ENCODE measurements at places on chromosomes 4 and X.

DNA sequence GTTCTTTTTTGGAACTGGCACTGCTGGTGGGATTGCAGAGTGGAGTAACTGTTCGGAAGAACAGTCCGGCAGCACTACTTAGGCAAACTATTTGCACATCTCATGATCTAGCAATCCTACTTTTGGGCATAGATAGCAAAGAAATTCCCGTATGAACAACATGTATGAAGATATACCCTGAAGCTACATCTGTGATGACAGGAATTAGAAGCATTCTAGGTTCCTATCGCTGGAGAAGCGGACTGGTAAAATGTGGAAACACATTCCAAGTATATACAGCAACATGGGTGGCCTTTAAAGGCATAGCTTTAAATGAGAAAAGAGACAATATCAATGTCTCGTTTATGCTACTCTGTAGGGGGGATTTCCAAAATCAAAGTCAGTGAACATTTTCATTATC, 3.1 kb downstream of the DCAF16 start:
- DNase-seq = no peak

GRCh38 chr4:1408418-1408817, 2.2 kb upstream of the NKX1-1 start:
- DNase-seq = no peak

- DNase-seq = no peak
These were observed 77.7 kb upstream of the ATP6AP2 start for GRCh38 chrX:40503094-40503493.

DNA sequence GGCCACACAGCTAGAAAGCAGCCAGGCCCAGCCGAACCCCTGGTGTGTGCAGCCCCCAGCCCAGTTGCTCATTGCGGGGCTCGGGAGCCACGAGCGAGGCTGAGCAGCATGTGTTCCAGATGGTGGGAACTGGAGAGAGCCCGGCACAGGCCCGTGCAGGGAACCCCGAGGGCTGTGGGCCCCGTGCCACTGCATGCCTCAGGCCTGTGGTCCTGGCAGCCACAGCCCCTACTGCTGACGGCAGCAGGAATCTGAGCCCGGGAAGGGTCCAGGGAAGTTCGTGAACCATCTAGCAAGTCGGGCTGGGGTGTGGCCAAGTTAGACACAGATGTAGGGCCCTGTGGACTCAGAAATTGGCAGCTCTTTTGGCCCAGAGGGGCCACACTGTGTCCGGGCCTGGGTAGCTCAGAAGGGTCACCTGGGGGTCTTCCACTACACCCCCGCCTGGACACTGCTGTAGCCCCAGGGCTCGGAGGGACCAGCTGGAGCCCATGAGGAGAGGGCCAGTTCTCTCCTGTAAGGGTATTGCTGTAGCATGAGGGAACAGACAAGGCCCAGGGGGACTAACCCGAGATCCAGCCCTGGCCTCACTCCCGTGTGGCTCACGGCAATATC, 12.1 kb downstream of the HTRA3 start:
- no peak for DNase-seq

DNA sequence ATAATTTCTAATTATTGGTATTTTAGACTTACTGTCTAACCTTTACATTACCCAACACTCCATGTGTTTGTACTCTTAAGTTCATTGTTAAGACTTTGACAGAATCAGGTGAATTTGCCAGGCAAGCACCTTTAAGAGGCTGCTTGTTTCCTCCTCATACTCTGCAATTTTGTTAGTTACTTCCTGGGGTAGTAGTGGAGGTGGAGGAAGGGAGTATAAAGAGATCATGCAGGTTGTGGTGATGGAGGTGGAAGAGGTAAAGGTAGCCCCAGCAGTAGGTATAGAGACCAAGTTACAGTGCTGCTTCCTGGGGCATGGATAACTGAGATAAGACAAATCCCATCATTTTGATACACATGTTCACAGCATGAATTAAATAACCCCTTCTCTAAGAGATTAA, 6.7 kb downstream of the WDR44 start:
- no peak for DNase-seq

DNA sequence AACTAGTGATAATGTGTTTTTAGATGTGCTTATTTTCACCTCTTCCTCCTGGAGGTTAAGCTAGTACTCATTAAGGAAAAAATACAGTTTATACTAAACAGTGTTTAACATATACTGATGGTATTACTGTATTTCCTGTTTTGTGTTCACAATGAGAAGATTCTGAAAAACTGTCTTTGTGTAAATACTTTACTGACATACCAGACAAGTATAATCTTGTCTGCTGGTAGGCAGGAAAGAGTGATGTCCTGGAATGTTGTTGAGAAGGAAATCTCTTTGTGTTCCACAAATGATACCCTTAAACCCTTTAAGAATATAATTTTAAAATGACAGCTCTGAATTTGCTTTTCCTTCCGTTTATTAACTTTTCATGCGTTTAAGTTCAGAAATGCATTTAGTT, 205.5 kb upstream of the NUDT6 start:
- no peak for DNase-seq

DNA sequence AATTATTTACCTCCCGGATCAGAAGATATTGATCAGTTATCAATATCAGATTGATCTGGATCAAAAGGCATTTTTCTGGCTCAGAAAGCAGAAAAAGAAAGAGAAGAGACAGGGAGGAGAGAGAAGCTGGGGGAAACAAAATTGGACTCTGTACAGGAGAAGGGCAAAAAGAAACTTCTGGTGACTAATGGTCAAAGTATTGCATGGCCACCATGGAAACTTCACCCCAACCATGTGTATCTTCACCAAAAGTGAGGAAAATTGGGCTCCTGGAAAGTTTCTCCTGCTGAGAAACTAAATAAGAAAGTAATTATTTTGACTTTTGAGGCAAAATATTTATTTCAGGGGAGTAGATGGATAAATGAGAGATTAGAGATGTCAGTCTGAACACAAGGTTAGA, 33.9 kb downstream of the RNF150 start:
- DNase-seq = no peak

GRCh38 chr4:7717946-7718490, 221.6 kb downstream of the AFAP1 start:
- DNase-seq = no peak

DNA sequence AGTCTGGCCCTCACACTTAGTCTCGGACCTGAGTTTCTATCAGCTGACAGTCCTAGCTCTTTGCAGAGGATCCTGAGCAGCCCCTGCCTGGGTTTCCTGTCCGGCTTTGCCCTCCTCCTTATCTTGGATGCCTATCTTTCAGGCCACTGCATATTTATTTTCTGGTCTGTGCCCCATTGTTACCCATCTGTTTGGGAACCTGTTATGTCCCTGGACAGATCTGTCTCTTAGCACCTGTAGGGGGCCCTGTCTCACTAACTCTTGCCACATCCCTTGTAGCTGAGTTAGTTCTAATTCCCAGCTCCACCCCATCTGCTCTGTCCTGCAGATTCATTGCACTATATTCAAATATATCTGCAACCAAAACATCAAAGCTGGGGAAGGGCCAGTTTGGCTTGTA, 514.9 kb upstream of the LCORL start:
- DNase-seq = no peak
